Hindlimb muscle (tissue), 1 donor: ENCODE measurements at places on chromosomes 13 and 19. TPM values are rescaled to one million over a fixed set of nuclear protein-coding genes. Genes with fewer than 3 reads are reported as not detected.

The ERICH4 gene
- not detected for polyA plus RNA-seq

The CYP2S1 gene
- 0.46 TPM for polyA plus RNA-seq

DNA sequence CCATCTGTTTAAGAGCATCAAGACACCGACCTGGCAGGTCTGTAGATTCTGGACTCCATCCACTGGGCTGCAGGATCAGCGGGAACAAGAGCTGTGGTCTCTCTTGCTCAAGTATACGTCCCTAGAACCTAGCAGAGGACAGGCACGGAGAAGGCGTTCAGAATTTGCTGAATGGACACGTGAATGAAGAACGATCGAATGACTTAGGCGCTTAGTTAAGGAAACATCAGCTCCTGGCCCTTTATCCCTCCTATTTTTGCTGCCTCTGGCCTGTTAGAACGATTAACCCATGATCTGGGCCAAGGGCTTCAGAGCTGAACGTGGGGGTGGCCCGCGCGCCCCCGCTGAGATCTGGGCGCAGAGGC is 953 bp downstream of the DZIP1 start:
- peak; percentile 56 for DNase-seq

- no peak for DNase-seq
Measured at GRCh38 chr13:82436099-82436585, 1446.1 kb downstream of the SLITRK1 start.

DNA sequence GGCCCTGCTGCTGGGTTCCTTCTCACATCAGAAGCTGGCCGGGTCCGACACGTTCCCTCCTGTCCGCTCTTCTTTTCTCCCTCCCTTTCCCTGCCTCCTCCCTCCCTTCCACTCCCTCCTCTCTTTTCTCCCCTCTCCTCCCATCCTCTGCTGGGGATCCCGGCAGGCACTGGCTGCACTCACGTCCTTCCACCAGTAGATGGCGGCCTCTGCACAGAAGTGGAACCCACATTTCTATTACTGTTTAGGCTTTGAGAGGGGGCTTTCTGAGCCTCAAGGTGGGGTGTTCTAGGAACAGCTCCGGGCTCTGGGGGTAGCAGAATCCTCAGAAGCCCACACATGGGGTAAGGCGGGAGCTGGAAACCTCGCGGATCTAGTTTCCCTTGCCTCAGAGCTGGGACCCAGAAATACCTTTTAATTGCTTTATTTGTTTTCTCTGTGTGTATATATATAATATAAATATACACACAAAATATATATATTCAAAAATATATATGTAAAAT is 294.2 kb downstream of the ZNF536 start:
- no peak for DNase-seq

DNA sequence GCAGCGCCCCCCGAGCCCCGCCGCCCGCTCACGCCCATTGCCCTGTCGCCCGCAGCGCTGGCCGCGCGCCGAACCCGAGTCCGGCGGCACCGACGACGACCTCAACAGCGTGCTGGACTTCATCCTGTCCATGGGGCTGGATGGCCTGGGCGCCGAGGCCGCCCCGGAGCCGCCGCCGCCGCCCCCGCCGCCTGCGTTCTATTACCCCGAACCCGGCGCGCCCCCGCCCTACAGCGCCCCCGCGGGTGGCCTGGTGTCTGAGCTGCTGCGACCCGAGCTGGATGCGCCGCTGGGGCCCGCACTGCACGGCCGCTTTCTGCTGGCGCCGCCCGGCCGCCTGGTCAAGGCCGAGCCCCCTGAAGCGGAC is 518 bp downstream of the KLF2 start:
- no peak for DNase-seq

DNA sequence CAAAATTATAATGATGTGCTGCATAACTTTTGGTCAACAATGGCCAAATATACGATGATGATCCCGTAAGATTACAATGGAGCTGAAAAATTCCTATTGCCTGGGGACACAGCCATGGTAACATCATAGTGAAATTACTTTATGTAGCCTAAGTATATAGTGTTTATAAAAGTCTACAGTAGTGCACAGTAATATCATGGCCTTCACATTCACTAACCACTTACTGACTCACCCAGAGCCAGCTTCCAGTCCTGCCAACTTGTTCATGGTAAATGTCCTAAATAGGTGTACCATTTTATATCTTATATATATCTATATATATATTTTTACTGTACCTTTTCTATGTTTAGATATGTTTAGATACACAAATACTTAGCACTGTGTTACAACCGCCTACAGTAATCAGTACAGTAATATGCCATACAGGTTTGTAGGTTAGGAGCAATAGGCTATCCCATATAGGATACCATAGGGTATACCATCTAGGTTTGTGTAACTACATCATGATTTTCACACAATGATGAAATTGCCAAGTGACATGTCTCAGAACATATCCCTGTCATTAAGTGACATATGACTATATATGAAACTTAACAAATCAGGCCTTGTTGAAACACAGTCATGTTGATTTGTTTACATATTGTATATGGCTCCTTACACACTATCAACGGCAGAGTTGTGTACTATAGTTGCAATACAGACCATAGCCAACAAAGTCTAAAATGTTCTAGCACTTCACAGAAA is 23.7 kb downstream of the DIS3 start:
- no peak for DNase-seq

- DNase-seq, result no peak
Measured at GRCh38 chr19:15841875-15842569, 26.6 kb upstream of the OR10H1 start.

DNA sequence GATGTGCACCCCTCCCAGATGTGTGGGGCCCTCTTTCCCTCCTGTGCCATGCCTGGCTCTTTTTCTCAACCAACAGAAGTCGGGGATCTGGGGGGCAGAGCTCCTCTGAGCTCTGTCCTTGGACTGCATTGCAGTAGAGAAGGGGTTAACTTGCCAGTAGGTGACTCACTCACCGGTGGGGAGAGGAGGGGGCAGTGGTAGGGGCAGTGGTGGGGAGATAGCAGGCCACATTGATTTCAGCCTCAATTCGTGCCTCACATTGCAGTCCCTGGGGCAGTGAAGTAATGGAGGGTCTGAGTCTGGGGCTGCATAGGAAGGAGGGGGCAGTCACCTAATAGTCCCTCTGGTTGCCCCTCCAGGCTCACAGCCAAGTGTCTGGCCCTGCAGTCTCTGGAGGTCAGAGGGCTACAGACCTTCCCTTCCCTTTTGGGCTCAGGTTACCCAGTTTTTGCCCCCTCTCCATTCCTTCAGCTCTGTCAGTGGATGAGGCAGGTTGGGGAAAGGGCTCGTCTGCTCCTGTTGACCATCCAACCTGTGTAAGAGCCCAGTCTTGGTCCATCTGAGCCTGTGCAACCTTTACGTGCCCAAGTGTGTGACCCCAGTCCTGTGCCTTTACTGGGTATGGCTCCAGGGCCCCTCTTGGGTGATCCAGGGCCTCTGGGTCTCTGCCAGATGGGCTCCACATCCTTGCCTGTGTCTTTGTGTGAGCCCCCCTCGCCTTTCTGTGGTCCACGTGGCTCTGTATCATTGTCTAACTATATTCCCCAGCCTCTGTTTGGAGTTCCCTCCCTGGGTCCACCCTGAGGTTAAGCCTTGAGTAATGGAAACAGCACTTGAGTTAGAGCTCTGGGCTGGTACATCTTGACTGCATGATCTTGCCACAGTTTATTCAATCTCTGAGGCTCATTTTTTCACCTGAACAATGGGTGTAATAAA is 13.0 kb downstream of the CIC start:
- DNase-seq, result no peak

- no peak for DNase-seq
Measured at GRCh38 chr13:44932850-44933251, 56.4 kb downstream of the NUFIP1 start.
